ENCODE measurements at places on chromosomes 3 and 15.

DNA sequence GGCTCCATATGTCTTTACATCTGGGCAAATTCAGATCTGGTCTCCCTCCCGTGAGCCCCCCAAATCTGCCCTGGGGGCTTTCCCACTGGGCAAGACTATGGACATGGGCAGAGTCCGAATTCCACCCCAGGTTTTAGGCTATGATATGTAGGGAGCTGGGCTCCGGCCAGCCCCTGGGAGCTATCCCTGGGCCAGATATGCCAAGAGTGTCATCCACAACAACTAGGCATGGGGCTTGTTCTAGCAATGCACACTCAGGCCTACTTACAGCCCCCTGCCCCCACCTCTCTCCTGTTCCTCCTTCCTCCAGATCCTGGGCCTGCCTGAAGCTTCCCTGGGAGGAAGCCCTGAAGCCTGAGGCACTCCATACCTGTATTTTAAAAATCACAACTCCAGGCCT is 622 bp downstream of the XIRP1 start:
- DNase-seq = no peak

- no peak for DNase-seq
These were observed 11.7 kb upstream of the DUSP7 start for GRCh38 chr3:52068055-52068571.

GRCh38 chr3:120438665-120439370 is 12.0 kb downstream of the FSTL1 start:
- DNase-seq = no peak

DNA sequence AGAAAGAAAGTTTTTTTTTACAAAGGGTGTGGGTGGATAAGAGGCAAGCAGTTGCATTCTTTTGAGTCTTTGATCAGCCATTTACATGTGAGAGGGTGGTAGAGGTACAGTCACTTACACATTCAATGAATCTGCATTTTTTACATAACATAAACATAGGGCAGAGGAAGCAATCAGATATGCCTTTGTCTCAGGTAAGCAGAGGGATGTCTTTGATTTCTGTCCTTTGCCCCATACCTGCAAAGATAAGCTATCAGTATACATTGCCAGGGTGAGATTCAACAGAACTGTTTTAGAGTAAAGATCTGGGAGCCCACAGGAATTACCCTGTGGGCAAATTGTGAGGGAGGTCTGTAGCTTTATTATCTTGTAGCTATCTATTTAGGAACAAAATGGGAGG is 5.4 kb upstream of the PPP1R2 start:
- no peak for DNase-seq

DNA sequence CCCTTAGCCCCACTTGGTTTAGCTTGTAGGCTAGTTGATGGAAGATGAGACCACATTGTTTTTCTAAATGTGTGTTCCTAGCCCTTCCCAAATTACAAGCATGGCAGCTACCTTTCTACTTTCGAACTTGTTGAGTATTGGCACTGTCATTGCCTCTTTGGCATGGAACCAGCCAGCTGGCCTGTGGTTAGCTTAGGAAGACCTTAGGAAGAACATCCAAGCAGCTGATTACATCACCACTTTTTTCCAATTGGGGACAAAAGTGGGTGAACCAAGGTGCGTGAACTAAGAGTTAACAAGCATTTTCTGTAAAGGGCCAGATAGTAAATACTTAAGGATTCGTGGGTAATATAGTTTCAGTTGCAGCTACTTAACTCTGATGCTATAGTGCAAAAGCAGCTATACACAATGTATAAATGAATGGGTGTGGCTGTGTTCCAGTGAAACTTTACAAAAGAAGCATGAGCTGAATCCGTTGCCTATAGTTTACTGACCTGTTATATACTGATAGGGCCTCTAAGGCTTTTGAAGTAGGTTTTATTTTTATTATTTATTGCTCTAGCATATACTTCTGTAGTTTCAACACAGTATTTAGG is 8.5 kb downstream of the KLHL18 start:
- no peak for DNase-seq

- no peak for DNase-seq
These were observed 383.0 kb downstream of the NTRK3 start for GRCh38 chr15:87873516-87873915.

GRCh38 chr3:66482018-66482404 is 18.8 kb downstream of the LRIG1 start:
- no peak for DNase-seq

GRCh38 chr3:112111785-112112402 is 21.2 kb downstream of the GCSAM start:
- no peak for DNase-seq

GRCh38 chr3:187041362-187042307 is 97.7 kb downstream of the RPL39L start:
- no peak for DNase-seq

- no peak for DNase-seq
These were observed 191.3 kb upstream of the ZNF385D start for GRCh38 chr3:21942328-21942727.

- no peak for DNase-seq
These were observed 82.7 kb upstream of the TCF12 start for GRCh38 chr15:56835718-56836171.

DNA sequence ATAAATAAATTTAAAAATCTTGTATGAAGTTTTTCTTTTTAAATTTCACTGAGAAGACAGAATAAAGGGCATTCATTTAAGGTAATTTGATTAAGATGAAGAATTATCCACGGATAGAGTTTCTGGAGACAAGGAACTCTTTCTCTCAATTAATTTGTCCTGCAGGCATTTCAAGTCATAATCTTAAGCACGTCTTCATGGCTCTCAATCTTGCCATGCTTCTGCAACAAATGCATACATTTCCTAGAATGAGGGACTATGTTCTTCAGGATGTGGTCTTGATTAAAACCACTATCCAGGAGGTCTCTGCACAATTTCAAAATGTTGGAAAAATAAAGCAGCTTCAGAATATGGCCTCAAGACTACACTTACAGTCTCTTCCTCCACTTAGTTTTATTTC is 67.6 kb upstream of the LSAMP start:
- no peak for DNase-seq

DNA sequence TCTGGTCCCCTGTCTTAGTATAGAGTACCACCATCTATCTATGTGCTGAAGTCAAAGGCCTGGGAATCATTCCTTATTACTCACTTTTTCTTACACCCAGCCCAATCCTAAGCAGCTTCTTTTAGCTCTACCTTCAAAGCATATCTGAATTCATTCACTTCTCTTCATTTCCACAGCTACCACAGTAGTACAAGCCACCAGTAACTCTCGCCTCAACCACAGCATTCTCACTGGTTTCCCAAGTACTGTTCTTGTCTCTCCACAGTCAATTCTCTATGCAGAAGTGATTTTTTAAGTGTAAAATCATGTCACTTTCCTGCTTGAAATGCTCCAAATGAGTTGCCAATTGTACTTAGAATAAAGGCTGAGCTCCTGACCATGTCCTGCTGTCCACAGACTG is 401.7 kb downstream of the OXSM start:
- no peak for DNase-seq

GRCh38 chr3:33798113-33798417 is 365 bp upstream of the PDCD6IP start:
- no peak for DNase-seq

- DNase-seq = no peak
These were observed 58.3 kb downstream of the SCN10A start for GRCh38 chr3:38757721-38758120.

GRCh38 chr3:192215-192929 is 4.2 kb upstream of the CHL1 start:
- no peak for DNase-seq

DNA sequence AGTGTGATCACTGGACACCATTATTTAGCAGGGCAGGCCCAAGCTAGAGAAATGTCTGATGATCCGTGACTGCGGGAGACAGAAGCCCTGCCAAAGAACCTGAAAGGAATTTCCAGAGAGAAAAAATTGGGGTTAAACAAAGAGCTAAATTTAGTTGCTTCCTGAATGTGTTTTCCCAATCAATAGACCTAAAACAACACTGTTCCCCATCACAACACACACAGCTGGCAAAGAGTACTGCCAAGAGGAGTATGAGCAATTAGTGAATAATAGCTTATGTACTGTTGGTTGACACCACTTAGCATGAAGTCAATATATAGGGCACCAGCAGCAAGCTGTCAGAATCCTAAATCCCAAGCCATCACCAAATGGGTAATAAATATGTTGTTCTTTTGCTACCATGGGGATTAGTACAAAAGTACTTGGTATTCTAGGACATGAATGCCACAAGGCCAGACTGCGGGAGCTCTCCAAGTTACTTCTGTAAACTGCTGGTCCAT is 35.7 kb downstream of the CLK3 start:
- DNase-seq = no peak

GRCh38 chr3:72009851-72010443 is 225.0 kb upstream of the PROK2 start:
- DNase-seq = no peak
